ENCODE measurements at places on chromosomes 7 and 10. TPM values are rescaled to one million over a fixed set of nuclear protein-coding genes. Genes with fewer than 3 reads are reported as not detected.

Gene ZSCAN25
- 11.9 TPM for total RNA-seq

Gene SPDYE2
- not detected for total RNA-seq

Gene DENND2A
- total RNA-seq: 0.36 TPM

Gene CTAGE6
- total RNA-seq: 0.36 TPM

Gene PANK1
- 5.8 TPM for total RNA-seq

Gene C7orf57
- total RNA-seq: under 0.01 TPM

Gene HNRNPH3
- total RNA-seq: 9.7 TPM

Gene STEAP2
- 9.8 TPM for total RNA-seq

Gene PNLIPRP3
- 0.59 TPM for total RNA-seq

Gene HILPDA
- total RNA-seq: 10.9 TPM

Gene AASS
- 26.4 TPM for total RNA-seq

Gene TEX47
- not detected for total RNA-seq

Gene ATP6V0E2
- 27.9 TPM for total RNA-seq

All from osteoblast (primary cell).